ENCODE measurements at places on chromosomes 7 and 10. TPM values are rescaled to one million over a fixed set of nuclear protein-coding genes. Genes with fewer than 3 reads are reported as not detected.

RBP4 gene
- not detected for polyA plus RNA-seq

TMEM106B gene
- 20.7 TPM for polyA plus RNA-seq

IFIT1B gene
- polyA plus RNA-seq, result not detected

LIPN gene
- polyA plus RNA-seq, result 0.31 TPM

CTNNA3 gene
- polyA plus RNA-seq, result 1.0 TPM

TMEM176B gene
- 2.4 TPM for polyA plus RNA-seq

THSD7A gene
- not detected for polyA plus RNA-seq

CCL24 gene
- polyA plus RNA-seq, result not detected

TMEM139 gene
- polyA plus RNA-seq, result not detected

RADIL gene
- not detected for polyA plus RNA-seq

GHRHR gene
- polyA plus RNA-seq, result not detected

ZNF487 gene
- 6.1 TPM for polyA plus RNA-seq

NME8 gene
- not detected for polyA plus RNA-seq

MYL10 gene
- polyA plus RNA-seq, result not detected

OR2A1 gene
- polyA plus RNA-seq, result not detected

PRLHR gene
- polyA plus RNA-seq, result not detected

PPP1R17 gene
- polyA plus RNA-seq, result not detected

PNLIPRP2 gene
- polyA plus RNA-seq, result not detected

FGFBP3 gene
- 2.2 TPM for polyA plus RNA-seq

MBL2 gene
- not detected for polyA plus RNA-seq

C10orf143 gene
- polyA plus RNA-seq, result 21.1 TPM

SFXN4 gene
- polyA plus RNA-seq, result 22.2 TPM

FLNC gene
- not detected for polyA plus RNA-seq

PRSS37 gene
- polyA plus RNA-seq, result not detected

STAG3 gene
- 61.5 TPM for polyA plus RNA-seq

HTR5A gene
- polyA plus RNA-seq, result not detected

NEUROD6 gene
- polyA plus RNA-seq, result not detected

LBX1 gene
- not detected for polyA plus RNA-seq

SMARCD3 gene
- polyA plus RNA-seq, result 1.1 TPM

TCAF2 gene
- 2.4 TPM for polyA plus RNA-seq

ABCA13 gene
- polyA plus RNA-seq, result not detected

TMEM270 gene
- not detected for polyA plus RNA-seq

LGI1 gene
- not detected for polyA plus RNA-seq

KCNH2 gene
- 2.5 TPM for polyA plus RNA-seq

ADAM8 gene
- polyA plus RNA-seq, result 70.9 TPM

CTAGE8 gene
- polyA plus RNA-seq, result 0.33 TPM

LRRN3 gene
- polyA plus RNA-seq, result 2.7 TPM

RPEL1 gene
- not detected for polyA plus RNA-seq

ADCY1 gene
- 0.18 TPM for polyA plus RNA-seq

IGFBP1 gene
- not detected for polyA plus RNA-seq

ZNF804B gene
- not detected for polyA plus RNA-seq

CARD11 gene
- 52.4 TPM for polyA plus RNA-seq

NRAP gene
- not detected for polyA plus RNA-seq

SNCG gene
- polyA plus RNA-seq, result not detected

SYPL1 gene
- polyA plus RNA-seq, result 200 TPM

FMC1 gene
- polyA plus RNA-seq, result 61.6 TPM

PTEN gene
- 40.4 TPM for polyA plus RNA-seq

Measured in IgD-negative memory B cell (primary cell).